ENCODE measurements at places on chromosomes 12 and 14. TPM values are rescaled to one million over a fixed set of nuclear protein-coding genes. Genes with fewer than 3 reads are reported as not detected.

REP15 gene
- not detected for total RNA-seq

DNA sequence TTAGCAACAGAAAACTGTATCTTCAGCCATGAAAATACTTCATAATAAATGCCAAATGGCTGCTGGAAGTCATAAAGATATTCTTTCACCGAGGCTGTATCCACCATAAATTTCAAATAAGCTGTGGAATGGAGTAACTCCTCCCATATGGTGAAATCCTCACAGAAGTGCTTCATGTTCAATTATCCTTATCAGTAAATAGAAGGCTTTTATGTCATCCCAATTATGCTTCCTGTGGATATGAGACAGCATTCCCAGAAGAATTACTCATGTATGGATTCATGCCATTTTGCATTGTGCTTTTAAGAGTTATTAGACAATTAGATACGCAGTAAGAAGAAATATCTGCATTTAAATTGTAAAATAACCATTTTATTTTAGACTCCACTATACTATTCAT is 99.0 kb downstream of the RTN1 start:
- H3K27ac ChIP-seq, result no peak overlapping the region
- peaks cover 4% of the 10 kb centered on the region for H3K27me3 ChIP-seq
- no peaks in the 10 kb centered on the region for H3K36me3 ChIP-seq
- no peak overlapping the region for H3K4me3 ChIP-seq
- H3K4me1 ChIP-seq, result no peaks in the 10 kb centered on the region

GRCh38 chr12:51504851-51505250 is 80.2 kb downstream of the SLC4A8 start:
- no peaks in the 10 kb centered on the region for H3K27me3 ChIP-seq
- H3K4me3 ChIP-seq, result no peak overlapping the region
- H3K27ac ChIP-seq, result no peak overlapping the region

- peak overlapping the region; percentile 40 for H3K4me3 ChIP-seq
- no peaks in the 10 kb centered on the region for H3K36me3 ChIP-seq
- no peaks in the 10 kb centered on the region for H3K4me1 ChIP-seq
- no peak overlapping the region for H3K27ac ChIP-seq
- H3K27me3 ChIP-seq, result peaks cover 47% of the 10 kb centered on the region
- DNase-seq, result peak; percentile 62
Measured at GRCh38 chr12:117836999-117837736, 131.6 kb downstream of the KSR2 start.

- H3K4me1 ChIP-seq, result no peaks in the 10 kb centered on the region
- H3K36me3 ChIP-seq, result no peaks in the 10 kb centered on the region
- no peak for DNase-seq
- H3K27ac ChIP-seq, result no peak overlapping the region
Measured at GRCh38 chr12:58408516-58408915, 467.1 kb downstream of the ATP23 start.

PPP1R36 gene
- not detected for total RNA-seq

HOXC9 gene
- total RNA-seq, result not detected

- H3K4me1 ChIP-seq, result peaks cover 69% of the 10 kb centered on the region
- peaks cover 22% of the 10 kb centered on the region for H3K36me3 ChIP-seq
- peak; percentile 77 for DNase-seq
- H3K4me3 ChIP-seq, result peak overlapping the region; percentile 95
- peak overlapping the region; percentile 98 for H3K27ac ChIP-seq
Measured at GRCh38 chr12:57741844-57742738, 2.7 kb upstream of the TSPAN31 start.
